Stimulated activated CD4-positive, alpha-beta T cell treated with anti-CD3 and anti-CD28 coated beads, Interleukin-15, amount 100 ng/mL, for 48 hours (primary cell): ENCODE measurements at places on chromosomes 2 and 18.

DNA sequence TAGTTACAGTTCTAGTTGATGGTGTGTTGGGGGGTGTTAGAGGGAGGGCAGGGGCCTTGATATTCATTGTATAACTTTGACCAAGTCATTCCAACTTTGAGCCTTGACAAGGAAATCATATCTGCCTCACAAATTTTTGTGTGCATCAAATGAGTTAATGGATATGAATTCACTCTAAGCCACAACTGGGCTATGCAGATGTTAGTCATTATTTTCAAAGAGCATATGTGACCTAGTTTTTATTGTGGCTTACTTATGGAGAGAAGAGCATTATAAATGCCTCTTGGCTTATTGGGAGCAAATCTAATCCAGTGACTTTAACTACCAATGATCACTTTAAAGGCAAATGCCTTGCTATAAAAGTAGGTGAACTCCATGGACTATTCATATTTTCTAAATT lies 250.2 kb downstream of the LPIN1 start:
- DNase-seq = no peak

- no peak for DNase-seq
Measured at GRCh38 chr18:45167631-45168280, 447.5 kb upstream of the SLC14A2 start.

GRCh38 chr18:55509631-55510324 lies 78.2 kb downstream of the TCF4 start:
- DNase-seq = no peak

DNA sequence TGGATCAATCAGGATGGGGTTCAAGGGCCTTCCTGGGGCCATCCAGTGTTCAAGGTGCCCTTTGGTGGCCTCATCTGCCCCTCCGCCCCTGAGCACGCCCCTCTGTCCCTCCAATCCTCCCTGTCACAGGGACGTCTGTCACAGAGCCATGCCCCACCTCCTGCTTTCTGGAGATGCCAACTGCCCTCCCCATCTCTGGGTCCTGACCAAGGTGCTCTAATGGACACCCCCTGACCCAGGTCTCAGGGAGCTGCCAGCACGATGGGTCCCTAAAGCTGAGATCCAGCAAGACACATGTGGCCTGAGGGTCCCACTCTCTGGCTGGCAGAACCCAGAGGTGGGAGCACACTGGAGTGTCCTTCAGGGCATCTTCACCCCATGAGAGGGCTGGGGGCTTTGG lies 2.1 kb upstream of the TEKT4 start:
- no peak for DNase-seq

GRCh38 chr18:2394684-2395083 lies 176.6 kb downstream of the METTL4 start:
- no peak for DNase-seq
